Fibroblast of skin of abdomen (primary cell): ENCODE measurements at places on chromosomes 6 and 20.

DNA sequence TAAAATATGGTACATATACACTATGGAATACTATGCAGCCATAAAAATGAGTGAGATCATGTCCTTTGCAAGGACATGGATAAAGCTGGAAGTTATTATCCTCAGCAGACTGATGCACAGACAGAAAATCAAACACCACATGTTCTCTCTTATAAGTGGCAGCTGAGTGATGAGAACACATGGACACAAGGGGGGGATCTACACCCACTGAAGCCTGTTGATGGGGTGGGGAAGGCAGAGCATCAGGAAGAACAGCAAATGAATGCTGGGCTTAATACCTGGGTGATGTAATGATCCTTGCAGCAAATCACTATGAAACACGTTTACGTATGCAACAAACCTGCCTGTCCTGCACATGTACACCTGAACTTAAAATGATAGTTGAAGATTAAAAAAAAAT is 71.3 kb downstream of the MANEA start:
- no peak for DNase-seq

DNA sequence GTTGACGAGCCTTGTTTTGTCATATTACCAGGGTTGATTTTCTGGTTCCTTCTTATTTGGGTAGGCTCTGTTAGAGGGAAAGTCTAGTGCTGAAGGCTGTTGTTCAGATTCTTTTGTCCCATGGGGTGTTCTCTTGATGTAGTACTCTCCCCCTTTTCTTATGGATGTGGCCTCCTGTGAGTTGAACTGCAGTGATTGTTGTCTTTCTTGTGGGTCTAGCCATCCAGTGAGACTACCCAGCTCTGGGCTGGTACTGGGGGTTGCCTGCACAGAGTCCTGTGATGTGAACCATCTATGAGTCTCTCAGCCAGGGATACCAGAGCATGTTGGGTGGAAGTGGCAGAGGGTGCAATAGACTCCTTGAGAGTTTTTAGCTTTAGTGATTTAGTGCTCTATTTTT is 680.6 kb downstream of the RFPL4B start:
- no peak for DNase-seq

- DNase-seq, result no peak
Observed at GRCh38 chr6:20328266-20328923, 73.3 kb upstream of the E2F3 start.

DNA sequence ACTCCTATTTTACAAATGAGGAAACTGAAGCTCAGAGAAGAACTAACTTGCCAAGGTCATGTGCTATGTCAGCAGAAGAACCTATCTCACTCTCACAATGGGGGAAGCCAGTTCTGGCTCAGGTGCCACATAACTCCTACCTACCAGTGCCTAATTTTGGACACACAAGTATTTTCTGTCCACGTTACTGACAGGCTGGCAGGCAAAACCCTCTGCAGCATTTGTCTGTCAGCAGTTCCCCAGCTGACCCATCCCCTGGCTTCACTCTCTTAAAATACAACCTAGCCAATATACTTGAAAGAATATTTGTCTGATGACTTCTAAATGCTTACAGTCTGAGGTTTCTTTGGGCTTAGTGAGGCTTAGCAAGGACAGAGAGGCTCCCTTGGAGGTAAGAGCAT is 15.5 kb downstream of the GSS start:
- DNase-seq, result no peak

DNA sequence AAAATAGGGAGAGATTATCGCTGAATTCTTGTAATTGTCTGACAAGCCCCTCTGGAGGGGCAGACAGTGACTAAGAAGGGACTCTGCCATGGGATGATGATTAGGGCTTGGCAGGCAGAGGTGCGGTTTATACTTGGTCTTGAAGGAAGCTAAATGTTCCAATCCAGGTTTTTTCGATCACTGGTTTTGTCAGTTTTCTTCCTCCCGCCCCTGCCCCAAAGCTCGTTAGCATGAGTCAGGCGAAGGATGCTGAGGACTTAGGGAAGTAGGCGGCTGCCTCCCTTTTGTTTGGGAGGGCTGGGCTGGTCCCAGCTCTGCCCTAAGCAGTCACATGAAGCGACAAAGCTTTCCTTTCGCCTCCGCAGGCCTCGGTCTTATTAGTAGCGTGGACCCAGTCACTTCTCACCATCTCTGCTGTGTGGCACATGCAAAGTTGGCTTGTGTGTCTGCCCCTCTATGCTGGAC is 314.2 kb downstream of the CDC5L start:
- peak; percentile 96 for DNase-seq

- DNase-seq, result no peak
Observed at GRCh38 chr6:168078175-168078942, 653 bp downstream of the FRMD1 start.

- no peak for DNase-seq
Observed at GRCh38 chr20:61263084-61263695, 11.1 kb downstream of the CDH4 start.

DNA sequence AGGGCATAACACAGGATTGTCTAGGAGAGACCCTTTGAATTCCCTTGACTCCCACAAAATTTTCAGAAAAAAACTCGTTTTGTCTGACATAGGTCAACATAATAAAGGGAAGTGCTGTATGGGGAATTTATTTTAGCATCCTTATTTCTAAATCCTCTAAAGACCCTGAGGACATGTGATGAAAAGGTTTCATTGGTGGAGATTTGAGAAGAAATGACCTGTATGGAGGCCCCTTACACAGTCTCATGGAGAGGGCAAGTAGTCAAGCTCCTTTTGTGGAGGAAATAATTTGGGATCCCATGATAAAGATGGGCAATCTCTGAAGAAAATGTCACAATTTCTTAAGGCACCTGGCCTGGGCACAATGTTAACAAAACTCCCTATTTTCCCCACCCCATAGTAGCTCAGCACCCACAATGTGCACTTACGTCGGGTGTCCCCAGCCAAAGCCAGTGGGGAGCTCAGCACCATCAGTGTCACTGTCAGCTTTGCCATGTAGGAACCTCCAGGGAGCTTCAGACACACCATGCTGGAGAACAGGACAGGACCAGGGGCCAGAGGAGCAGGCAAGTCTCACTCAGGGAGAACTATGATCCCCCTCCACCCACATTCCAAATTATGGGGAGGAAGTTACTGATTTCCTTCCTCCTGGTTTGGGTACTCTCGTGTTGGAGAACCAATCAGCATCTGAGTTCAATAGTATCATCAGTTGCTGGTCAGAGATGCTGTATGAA is at the start of gene HLA-DRB5:
Gene HLA-DRB5 (minus strand): TSS at position 591 of the 734 bp plus-strand sequence. CDS start 63 bp downstream, at position 528.
- no peak for DNase-seq

GRCh38 chr6:140811642-140812041 is 1321.1 kb upstream of the GJE1 start:
- no peak for DNase-seq

DNA sequence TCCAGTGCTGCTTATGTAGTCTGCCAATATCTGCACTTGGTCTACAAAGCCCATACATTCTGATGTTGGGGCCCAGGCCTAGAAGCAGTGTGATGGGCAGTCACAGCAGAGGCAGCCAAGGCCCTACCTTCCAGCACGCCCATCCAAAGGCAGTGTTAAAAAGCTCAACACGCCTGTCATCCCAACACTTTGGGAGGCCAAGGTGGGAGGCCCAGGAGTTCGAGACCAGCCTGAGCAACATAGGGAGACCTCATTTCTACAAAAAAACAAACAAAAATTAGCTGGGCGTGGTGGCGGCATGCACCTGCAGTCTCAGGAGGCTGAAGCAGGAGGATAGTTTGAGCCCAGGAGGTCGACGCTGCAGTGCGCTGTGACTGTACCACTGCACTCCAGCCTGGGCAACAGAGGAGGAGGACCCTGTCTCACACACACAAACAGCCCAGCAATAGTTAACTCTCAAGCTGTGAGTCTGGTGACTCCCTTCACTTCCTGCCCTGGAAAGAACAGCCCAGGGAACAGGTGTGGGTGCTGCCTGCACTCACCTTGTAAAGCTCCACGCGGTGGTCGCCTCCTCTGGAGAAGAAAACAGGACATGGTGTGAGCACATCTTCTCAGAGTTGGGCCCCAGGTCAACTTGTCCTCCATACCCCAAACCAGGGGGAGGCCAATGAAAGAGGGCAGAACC is 68.8 kb downstream of the PYGB start:
- no peak for DNase-seq

GRCh38 chr20:35108921-35109320 is 16.3 kb upstream of the TRPC4AP start:
- no peak for DNase-seq

DNA sequence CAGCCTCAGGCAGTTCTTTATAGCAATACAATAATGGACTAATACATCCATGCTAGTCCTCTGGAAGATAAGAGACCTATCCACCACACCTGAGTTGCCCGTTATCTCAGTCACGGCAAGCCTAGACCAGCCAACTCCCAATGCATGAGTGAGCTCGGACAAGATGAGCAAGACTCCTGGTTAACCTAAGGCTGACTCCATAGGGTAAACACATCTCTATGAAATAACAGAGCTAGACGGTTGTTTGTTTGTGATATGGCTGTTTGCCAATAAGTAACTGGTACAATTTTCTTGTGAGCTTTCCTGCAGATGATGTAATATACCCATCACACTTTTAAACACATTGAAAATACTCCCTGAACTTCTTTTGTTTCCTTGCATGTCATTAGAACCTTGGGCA is 70.6 kb upstream of the PHACTR1 start:
- DNase-seq, result no peak

- peak; percentile 72 for DNase-seq
Observed at GRCh38 chr6:126805861-126806260, 312.6 kb upstream of the RSPO3 start.

- DNase-seq, result no peak
Observed at GRCh38 chr6:166826264-166826663, 130.1 kb downstream of the RNASET2 start.

GRCh38 chr20:43914311-43915210 is at the start of gene TOX2:
TSS of gene TOX2 (plus strand) at chr20:43914852. CDS start at chr20:43914892, 40 bp downstream.
- peak; percentile 67 for DNase-seq
